Activated T-helper 1 cell treated with anti-CD3 and anti-CD28 coated beads, Interleukin-2, amount 50 U/mL, for 16 hours (primary cell): ENCODE measurements at places on chromosomes 5 and 9.

- DNase-seq: no peak
These were observed 5.5 kb downstream of the PTBP3 start for GRCh38 chr9:112327718-112328450.

DNA sequence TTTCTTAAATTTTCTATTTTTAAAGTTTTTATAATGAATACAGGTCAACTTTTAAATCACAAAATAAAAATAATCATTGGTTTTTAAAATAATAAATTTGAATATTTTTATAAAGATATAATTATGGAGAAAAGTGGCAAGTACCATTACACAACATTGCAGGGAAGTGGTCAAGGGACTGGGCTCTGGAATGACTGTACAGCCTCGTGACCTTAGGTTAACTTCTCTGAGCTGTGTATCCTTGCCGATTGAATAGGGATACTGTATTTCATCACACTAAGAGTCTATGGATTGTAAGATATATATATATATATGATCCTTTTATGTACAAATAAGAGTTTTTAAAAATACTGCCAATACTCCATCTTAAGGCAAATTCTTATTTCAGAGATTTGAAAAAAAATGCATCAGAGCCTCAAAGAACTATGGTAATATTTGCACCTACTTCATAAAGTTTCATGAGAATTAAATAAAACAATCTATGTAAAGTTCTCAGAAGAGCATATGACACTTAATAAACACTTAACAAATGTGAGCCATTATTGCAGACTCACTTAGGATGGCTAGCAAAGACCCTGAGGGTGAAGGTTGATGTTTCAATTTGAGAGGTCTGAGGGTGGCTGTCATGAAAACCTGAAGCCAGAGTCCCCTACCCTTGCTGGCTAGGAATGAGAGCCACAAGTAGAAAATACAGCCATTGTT lies 136.5 kb downstream of the CCDC192 start:
- no peak for DNase-seq

- no peak for DNase-seq
These were observed 865.4 kb upstream of the ACO1 start for GRCh38 chr9:31519011-31519410.

DNA sequence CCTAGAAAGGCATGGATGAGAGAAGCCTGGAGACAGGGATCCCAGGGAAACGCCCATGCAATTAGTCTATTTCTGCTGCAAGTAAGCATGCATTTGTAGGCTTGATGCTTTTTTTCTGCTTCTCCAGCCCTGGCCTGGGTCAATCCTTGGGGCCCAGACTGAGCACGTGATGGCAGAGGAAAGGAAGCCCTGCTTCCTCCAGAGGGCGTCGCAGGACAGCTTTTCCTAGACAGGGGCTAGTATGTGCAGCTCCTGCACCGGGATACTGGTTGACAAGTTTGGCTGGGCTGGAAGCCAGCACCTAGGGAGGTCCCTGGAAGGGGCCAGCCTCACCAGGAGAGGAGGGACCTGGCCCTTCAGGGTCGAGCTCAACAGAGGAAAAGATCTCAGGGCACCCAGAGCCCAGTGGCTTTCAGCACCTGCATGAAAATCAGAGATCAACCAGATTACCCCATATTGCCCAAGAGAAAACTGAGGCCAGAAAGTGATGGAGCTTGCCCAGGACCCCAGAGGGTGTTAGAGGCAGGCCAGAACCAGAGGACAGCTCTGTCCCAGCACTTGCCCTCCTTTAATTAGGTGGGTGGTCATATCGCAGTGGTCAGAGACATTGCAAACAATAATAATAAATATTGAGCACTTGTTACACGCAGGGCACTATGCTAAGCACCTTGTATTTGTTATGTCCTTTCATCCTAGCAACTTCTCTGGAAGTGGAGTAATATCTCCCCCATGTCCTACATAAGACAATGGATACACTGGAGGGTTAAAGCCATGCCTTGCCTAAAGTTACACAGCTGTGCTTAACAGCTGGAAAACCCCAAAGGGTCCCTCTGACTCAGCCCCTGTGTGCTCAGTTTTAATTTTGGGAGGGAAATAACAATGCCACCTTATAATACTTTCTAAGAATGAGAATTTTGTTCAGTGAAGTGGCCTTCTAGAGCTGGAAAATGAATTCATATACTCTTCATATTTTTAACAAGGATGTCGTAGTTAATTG lies 67.1 kb downstream of the KLF4 start:
- DNase-seq: no peak

GRCh38 chr9:117860849-117861248 lies 156.6 kb downstream of the TLR4 start:
- no peak for DNase-seq
